Ammon's horn (tissue), 1 donor: ENCODE measurements at places on chromosomes 11 and 22.

DNA sequence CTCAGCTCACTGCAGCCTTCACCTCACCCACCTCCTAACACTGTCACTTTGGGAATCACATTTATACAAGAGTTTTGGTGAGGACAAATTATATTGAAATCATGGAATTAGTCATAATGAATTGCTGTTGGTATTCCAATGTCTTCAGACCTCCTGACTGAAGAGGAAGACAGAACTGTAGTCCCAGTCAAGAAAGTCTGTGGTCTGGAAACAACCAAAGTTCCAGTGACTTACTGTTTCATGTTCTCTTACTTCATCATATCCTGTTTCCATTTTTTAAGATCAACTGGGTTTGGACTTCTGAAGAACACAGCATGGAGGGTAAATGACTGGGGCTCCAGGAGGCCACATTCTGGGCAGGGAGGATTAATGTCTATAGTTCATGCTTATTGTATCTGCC is 43.0 kb upstream of the HIPK3 start:
- no peak for DNase-seq

DNA sequence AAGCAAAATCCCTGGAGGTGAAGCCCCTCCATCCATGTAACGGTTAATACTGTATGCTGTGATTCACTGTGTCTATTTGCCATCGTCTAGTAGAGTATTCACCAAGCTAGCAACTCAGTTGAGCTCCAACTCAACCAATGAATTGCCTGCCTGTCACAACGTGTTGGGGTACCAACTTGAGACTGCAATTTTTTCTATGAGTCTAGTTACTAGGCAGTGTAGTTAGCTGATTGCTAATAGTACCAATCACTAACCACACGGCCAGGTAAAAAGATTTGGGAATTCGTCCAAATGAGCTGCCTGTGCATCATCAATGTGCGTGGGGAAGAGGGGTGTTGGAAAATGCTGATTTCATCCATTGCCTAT is 1.0 kb upstream of the BTG4 start:
- DNase-seq, result no peak

DNA sequence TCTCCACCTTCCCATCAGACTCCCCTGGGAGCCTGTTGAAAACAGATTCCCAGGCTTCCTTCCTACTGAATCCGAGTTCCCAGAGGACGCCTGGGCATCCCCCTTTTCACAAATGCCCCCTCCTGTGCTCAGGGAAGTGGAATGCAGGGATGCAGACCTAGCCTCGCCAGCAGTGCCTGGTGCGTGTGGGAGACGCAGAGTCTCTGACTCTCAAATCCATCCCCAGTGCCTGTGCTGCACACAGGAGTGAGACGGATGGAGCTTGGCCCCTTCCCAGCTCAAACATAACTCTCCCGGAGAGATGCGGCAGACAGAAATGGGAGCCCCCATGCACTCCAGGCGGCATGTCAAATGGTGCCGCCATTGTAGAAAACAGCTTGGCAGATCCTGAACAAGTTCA is 62.6 kb downstream of the CTTN start:
- DNase-seq, result no peak

DNA sequence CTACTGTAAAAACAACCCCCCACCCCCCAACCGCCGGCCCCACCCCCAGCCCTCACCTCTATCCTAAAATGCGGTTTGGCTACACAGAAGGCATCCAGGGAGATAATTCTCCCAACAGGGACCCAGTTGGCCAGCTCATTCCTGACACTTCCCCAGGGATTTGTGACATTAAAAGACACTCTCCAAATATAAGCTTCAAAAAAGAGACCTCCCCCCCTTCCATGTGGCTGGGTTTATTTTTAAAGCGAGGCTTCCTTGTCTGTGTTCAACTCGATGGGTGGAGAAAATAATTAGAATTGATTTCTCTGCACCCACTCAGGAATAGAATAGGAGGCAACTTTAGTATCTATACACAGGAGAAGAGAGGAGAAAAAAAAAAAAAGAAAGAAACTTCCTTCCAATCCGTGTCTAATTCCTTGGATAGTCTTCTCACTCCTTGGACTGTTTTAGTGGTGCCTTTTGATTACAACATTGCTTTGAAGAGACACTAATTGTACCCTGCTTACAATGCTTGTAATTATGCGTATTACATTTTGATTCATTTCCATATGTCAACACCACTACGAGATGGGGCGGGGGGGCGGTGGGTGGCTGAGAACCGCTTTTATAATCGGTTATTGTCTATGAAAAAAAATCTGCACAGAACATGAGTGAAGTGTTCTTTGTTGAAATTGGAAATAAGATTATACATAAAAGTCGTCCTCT is 500.4 kb downstream of the MIAT start:
- DNase-seq, result no peak

GRCh38 chr22:22037229-22037628 is 54.6 kb upstream of the TOP3B start:
- no peak for DNase-seq

- no peak for DNase-seq
Measured at GRCh38 chr22:23909296-23909898, 15.2 kb downstream of the MIF start.

GRCh38 chr22:39806109-39806508 is 87.5 kb downstream of the ENTHD1 start:
- no peak for DNase-seq

DNA sequence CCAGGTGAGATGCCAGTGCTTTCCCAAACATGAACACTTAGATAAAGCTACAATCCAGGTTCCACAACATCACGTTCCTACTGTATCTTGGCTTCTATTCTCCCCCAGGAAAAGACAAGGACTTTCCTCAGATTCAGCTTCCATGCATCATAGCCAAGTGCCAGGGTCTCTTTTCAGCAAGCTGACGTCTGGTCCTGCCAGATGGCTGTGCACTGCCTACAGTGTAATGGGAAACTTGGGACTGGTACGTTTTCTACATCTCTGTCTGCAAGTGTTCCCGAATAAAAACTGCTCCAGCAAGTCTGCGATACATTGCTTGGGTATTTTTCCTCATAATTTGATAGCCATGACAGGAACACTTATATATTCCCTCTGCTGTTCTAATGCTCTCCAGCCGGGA is 412.5 kb downstream of the FAM181B start:
- DNase-seq, result peak; percentile 7

DNA sequence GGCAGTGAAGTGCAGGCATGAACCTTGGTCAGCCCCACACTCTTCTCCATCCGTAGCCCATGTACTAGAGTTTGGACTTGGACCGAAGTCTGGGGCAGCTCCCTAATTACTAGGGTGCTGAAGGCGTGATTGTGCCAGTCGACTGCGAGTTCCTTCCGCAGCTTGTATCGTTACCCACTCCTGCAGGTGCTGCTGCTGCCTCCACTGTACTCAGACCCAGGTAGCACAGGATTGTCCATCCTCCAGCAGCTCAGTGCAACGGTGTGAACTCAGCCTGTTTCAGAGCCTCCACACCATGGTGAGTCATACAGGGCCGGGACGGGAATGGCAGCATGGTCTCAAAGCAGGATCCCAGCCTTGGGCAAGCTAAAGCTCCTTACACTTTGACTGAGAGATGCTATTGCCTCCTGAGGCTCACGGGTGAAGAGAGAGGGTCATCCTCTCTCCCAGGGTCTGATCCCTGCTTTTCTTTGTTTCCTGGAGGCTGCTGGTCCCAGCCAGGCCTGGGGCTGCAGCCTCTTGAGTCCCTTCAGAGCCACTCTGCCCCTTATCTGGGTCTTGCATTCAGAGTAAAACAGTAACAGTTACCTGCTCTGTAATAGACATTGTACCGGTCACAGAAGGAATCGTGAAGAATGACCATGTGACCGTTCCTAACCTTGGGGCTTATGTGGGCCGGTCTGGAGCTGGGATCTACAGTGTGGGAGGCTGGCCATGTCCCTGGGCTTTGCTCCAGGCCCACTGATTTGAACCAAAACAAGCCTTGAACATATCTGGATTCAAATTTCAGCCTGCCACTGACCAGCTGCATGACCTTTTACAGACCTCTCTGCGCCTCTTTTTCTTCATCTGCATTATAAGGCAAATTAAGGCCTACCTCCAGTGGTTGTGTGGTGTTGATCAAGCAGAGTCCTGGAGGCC is 1.7 kb downstream of the TKFC start:
- no peak for DNase-seq

DNA sequence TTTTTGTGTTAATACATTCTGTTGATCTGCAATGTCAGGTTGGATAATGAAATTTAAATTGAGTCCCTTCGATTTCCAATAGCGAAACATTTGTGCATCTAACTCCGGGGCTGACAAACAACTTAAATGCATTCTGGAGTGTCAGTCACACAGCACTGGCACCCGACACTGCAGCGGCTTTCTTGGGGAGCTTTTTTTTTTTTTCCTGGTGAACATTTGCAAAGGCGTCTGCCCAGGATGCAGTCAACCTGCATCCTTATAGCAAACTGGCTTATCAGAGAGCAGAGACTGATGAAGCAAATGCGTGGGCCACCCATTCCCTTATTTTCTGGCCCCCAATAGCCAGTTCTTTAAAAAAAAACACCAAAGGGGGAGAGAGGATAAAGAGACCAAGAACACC is 1167.7 kb downstream of the LRRC4C start:
- DNase-seq, result no peak

DNA sequence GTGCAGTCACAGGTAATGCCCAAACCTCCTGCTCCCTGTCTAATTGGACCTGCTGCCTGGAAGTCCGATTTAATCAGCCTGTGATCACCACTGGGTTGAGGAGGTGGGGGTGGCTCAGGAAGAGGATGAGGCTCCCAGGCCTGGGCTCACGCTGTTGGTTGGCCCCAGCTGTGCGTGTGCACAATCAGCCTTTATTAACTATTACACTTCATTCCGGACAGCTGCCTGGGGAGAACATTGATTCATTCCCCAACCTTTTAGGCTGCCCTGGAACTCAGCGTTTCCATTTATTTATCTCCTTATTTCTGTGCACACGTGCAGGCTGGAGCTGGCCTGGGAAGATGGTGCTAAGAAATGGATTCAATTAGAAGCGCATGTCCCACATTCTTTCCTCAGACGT is 123.4 kb downstream of the DSCAML1 start:
- peak; percentile 90 for DNase-seq

DNA sequence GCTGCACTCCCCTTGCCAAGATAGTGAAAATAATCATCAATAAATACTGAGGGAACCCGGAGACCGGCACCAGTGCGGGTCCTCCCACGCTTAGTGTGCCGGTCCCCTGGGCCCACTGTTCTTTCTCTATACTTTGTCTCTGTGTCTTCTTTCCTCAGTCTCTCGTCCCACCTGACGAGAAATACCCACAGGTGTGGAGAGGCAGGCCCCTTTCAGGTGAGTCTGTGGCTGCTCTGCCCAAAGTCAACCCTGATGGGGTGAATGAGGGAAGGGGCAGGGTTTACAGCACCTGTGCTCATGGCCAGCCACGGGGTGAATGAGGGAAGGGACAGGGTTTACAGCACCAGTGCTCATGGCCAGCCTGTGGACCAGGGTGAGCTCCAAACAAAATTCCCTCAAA is 4.7 kb downstream of the BET1L start:
- DNase-seq, result no peak

- no peak for DNase-seq
Measured at GRCh38 chr11:69359735-69360480, 66.0 kb downstream of the MYEOV start.

DNA sequence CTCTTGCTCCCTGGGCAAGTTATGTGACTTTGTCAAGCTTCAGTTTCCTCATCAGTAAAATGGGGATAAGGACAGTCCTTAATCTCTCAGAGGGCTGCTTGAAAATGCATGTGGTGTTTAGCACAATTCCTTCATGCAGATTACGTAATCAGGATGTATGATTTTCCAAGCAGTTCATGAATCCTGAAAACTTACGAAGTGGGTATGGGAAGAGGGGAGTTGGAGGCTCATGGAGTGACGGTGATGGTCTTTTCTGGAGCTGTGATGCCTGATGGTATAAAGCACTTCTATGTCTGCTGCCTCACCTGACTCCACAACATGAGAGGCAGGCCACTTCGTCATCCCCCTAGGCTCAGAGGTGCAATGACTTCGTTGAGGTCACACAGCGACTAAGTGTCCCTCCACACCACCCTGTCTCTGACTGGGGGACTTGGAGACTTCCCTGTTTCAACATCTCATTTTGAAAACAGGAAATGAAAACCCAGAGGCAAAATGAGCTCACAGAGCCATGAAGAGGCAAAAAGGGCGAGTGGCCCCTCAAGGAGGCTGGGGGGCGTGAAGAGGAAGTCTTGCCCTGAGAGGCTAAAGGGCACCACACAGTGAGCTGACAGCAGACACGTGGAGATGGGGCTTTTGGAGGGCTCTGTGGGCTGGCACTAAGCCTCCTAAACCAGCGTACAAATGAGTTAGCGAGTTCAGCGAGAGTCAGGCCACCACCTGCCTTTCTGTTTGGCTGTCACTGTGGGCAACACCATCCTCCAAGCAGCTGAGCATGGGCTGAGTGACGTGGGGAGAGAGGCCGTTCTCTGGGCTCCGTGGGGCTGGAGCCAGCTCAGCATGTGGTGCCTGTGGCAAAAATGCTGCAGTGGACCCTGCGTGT is 10.1 kb downstream of the MCM5 start:
- peak; percentile 80 for DNase-seq

DNA sequence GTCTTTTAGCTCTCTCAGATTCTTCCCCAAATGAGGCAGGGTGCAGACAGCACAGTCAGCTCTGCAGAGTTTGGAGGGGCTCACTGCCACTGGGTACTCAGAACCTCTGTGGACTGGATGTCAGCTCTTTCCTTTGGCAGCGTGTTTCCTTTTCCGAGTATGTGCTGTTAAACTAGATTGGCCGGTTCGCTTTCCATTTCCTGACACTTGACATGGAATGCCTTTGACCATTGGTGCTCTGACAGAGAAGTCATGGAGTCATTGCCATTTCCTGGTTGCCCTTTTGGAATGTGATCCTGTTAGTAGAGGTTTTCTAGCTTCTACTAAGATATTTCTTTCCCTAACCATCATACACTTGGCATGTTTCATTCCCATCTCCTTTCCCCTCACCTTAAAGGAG is 86.7 kb downstream of the SWAP70 start:
- no peak for DNase-seq

GRCh38 chr22:41280065-41280464 is 5.9 kb downstream of the RANGAP1 start:
- DNase-seq, result no peak

DNA sequence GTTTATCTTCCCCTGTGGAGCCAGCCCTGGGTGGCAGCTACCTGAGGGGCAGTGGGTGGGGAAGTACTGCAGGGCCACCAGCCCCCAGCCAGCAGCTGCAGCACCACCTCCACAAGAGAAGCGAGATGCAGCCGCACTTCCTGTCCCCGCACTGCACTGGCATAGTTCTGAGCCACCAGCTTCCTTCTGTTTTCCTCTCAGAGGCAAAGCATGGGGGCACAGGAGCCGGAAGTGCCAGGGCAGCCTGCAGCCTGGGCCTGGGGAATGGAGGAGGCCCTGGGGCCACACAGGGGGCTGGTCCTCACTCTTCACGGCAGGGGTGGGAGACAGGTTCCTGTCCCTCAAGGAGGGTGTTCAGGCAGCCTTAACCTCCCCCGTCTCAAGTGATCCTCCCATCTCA is 11.9 kb upstream of the SH3BP1 start:
- DNase-seq, result peak; percentile 74

DNA sequence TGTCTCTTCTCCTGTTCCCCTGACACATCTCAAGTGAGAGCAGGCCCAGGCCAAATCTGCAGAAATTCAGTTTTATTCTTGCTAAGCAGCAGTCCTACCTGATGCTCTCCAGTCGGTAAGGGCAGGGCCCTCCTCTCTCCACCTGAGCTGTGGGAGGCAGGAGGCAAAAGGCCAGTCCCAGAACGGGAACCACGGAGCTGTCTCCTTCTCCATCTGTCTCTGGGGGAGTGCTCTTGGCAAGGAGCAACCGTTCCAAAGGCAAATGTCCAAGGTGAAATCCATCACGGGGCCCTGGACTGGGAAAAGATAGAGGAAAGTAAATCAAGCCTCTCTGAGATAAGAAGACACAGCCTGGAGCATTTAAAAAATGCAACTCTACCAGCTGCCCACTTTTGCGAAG is 65.2 kb upstream of the CDON start:
- no peak for DNase-seq

- no peak for DNase-seq
Measured at GRCh38 chr11:71129624-71130023, 122.8 kb downstream of the SHANK2 start.
